Activated T-cell treated with anti-CD3 and anti-CD28 coated beads for 4 hours (primary cell): ENCODE measurements at places on chromosomes 12 and 14.

DNA sequence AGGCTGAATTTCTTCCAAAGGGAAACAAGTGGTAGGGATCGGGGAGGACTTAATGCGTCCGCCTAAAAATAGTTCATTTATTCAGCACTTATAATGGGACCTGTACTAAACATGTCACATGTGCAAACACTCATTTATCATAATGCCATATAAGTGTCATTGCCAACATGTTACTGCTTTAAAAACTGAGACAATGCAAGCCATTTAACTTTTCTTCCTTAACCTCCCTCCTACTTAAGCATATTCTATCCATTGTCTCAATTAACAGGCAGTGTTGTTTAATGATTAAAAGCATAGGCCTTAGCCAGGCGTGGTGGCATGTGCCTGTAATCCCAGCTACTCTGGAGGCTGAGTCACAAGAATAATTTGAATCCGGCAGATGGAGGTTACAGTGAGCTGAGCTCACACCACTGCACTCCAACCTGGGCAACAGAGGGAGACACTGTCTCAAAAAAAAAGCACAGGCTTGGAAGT, 13.5 kb upstream of the SCFD1 start:
- no peak for DNase-seq

- DNase-seq = no peak
Observed at GRCh38 chr14:72275242-72275641, 343.0 kb downstream of the RGS6 start.

DNA sequence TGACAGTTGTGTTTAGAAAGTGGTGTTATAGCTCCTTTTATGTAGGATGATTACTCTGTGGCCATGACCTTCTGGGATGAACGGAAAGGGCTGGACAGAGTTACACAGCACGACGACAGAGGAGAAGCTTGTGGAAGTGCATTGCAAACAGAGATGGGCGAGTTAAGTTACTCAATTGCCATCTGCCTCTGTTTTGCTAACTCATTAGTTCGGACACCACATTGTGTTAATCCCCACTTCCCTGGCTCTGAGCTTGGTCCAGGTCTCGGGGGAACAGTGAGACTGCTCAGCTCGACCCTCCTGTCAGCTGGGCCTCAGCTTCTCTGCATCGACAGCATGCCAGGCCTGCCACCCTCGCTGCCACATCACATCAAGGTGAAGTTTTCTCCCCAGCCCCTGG, 408.0 kb downstream of the ZFP36L1 start:
- DNase-seq = no peak

GRCh38 chr14:91284791-91285548, 40.5 kb upstream of the GPR68 start:
- DNase-seq = no peak

DNA sequence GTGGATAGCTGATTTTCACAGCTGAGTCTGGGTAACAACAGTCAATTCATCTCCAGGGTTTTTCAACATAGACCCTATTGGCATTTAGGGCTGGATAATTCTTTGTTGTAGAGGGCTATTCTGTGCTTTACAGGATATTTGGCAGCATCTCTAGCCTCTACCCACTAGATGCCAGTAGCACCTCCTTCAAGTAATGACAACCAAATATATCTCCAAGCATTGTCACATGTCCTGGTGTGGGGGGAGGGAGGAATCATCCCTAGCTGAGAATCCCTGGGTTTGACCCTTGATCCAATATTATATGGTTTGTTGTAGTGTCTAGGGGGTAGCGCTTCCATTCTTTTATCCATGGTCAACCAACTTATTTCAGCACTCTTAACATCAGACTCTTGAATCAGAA, 157.2 kb downstream of the ANO4 start:
- no peak for DNase-seq

- DNase-seq = no peak
Observed at GRCh38 chr14:89485264-89485663, 68.2 kb upstream of the FOXN3 start.

DNA sequence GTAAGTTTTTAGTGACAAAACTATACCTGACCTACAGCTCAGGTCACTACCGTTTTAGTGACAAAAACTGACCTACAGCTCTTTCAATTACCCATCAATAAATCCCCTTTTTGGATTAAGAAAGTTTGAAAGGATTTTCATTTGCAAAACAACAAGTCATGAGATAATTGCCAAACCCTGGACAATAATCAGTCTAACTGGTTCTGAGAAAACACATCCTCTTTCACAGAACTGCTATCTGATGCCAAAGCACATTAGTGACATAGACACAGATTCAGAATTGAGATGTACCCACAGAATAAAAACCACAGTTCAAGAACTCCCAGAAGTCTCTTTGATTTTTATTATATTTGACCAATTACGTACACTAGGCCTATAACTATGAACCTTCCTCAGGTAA, 126.0 kb upstream of the COCH start:
- no peak for DNase-seq

DNA sequence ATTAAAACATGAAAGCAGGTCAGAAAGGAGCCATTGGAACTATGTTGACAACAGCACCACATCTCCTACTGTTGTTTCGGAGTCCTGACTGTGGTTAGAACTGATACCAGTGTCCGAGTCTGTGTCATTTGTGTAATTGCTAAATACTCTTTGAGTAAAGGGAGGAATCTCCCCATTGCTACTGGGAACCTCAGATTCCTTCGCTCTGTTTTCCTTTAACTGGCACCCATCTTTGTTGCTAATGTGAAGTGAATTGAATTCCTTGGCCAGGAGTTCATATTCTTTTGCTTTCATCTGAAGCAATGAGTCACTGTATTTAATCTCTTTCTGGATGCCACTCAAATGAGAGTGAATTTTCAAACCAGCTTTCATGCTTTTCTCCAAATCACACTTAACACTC, 31.5 kb downstream of the RASSF9 start:
- no peak for DNase-seq

DNA sequence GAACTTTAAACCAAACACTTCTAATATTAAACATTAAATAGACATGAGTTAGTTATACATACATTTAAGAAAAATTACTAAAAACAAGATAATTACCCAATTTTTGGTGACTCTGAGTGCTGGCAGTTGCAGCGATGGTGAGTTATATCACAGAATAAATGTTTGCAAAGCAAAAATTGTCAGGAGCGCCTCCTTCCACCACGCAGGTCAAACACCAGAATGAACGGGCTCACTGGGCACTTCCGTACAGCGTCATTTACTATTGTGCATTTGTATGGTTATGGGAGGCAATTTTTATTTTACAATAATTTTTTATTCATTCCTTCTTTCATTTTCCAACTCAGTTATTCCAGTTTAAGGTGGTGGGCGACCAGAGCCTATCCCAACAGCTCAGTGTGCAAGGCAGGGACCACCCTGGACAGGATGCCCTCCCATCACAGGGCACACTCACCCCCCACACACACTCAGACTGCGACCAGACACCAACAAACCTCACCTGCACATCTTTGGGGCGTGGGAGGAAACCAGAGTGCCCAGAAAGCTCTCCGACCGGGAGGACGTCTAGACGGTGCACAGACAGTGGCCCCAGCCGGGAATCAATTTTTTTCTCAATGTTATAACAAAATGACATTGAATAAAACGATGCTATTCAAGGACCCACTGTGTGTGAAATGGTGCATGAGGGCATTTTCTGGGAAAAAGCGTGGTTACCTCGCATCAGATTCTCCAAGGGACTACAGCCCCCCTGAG, 67.2 kb downstream of the TESC start:
- no peak for DNase-seq

GRCh38 chr12:70556179-70556869, 80.9 kb downstream of the PTPRB start:
- no peak for DNase-seq

DNA sequence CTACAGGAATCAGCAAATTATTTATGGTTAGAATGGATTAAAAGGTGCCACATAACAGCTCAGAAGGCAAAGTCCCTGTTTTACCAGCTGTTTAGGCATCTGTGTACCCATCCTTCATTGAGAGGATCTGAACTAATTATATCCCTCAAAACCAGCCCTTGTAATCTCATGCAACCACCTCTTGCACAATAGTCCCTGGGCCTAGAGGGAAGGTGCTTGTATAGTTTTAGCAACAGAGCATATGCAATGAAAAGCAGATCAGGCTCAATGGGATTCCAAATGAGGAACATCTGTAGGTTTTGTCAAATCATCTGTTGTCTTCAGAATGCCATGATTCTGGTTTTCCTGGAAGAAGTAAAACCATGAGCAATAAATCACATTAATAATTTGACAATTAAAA, 26.0 kb upstream of the GLIPR1L2 start:
- DNase-seq = no peak
